EL (cell line): ENCODE measurements at places on chromosomes 7 and 10.

- DNase-seq, result peak; percentile 87
Measured at GRCh38 chr7:102933763-102934162, 21.0 kb downstream of the LRRC17 start.

DNA sequence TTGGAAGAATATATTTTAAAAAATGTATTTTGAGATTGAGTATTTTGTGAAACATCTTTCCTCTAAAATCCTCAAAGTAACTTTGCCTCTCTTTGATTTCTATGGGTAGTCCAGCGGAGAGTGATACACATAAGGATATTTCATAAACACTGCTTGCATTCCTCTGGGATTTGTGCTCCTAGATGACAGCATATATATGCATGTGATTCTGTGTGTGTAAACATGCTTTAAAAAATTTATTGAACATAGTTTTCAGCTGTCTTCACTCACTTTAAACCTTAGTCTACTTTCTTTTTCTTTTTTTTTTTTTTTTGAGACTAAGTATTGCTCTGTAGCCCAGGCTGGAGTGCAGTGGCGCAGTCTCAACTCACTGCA is 84.6 kb downstream of the KAT6B start:
- DNase-seq, result no peak

- DNase-seq, result peak; percentile 17
Measured at GRCh38 chr10:11705722-11706121, 36.5 kb upstream of the ECHDC3 start.

GRCh38 chr7:46454816-46455215 is 533.7 kb upstream of the IGFBP3 start:
- DNase-seq, result no peak

DNA sequence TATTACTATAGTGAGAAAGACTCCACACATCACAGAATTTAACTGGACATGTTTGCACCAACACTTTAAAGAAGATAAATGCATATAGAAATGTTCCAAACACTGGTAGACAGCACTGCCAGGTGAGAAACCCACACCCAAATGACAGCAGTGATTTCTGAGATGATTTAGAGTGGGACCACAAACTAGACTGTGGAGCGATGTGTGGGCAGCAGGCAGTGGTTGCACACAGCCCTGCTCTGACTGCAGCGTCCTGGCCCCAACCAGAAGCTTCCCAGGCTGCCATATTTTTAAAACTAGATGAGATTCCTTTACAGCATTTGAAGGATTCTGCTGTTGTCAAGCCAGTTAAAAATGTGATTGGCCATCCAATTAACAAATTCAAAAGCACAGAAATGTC is 47.7 kb upstream of the COMMD3 start:
- DNase-seq, result no peak

GRCh38 chr7:130112093-130112492 is 41.8 kb downstream of the KLHDC10 start:
- DNase-seq, result no peak

- DNase-seq, result no peak
Measured at GRCh38 chr7:4042402-4043045, 639.6 kb upstream of the FOXK1 start.

GRCh38 chr7:35707422-35707821 is 12.5 kb upstream of the HERPUD2 start:
- DNase-seq, result peak; percentile 65

DNA sequence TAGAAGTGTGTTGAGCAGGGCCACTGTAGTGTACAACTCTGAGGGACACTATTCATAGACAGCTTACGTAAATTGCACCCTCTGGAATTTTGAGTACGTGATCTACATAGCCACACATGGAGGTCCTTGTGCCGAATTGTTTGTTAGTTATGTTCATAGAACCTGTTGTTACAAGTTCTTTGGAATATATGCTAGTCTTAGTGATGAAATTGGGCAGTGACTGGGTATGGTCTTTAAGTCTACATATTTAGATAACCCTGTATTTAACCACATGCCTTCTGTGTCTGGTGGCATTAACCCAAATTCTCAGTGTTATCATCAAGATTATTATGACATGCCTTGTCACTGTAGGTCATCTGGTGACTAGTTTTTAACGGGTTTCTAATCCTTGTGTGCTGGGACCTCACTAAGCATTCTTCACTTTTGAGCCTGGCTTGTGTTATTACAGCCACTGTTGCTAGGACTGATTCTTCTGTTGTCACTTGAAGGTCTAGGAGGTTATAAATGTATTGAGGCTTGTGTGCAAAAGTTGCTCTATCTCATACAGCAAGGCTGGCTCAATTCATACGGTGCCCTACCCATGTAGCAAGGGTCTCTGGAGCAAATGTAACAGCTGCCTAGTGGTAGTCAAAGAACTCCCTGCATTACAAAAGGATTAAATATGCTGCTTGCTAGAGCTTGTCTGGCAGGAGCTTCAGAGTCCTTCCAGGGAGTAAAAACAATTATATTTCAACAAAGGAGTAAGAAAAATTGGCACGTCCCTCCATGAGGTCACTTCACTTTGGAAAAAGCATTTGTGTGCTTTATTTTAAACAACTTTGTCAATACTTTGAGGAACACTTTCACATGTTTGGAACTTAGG is 65.4 kb downstream of the CDK14 start:
- no peak for DNase-seq

DNA sequence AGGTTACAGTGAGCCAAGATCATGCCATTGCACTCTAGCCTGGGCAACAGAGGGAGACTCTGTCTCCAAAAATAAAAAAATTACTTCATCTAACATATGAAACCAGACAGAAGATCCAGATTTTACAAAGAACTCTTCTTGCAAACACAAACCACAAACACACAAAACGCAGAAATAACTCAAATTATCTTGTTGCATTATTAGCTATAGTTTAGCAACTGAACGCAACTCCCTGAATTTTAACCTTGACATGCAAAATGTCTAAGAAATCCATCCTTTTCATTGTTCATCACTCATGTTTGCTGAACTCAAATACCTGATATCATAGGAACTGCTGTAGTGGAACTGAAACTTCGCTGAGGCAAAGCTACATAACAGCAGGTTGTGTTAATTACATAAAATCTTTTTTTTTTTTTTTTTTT is 64.1 kb downstream of the MICU1 start:
- no peak for DNase-seq

GRCh38 chr10:8873310-8873709 is 818.8 kb downstream of the GATA3 start:
- no peak for DNase-seq

- peak; percentile 18 for DNase-seq
Measured at GRCh38 chr7:30470163-30470770, 8.3 kb downstream of the NOD1 start.

DNA sequence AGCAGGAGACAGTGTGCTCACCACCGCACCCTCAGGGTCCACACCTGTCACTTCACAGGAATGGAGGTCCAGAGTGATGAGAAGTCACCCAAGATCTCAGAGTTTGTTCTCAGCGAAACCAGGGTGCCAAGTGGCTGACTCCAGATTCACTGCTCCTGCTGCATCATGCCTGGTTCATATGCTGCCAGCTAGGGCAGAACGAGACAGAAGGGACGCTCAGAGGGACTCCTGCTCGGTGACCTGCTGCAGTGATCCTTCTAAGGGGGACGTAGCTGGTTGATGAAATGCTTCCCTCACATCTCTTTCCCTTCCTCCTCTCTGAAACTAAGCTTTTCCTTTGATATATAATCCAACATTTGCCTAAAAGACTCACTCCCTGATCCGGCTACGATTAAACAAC is 248.5 kb downstream of the SFMBT2 start:
- DNase-seq, result no peak

DNA sequence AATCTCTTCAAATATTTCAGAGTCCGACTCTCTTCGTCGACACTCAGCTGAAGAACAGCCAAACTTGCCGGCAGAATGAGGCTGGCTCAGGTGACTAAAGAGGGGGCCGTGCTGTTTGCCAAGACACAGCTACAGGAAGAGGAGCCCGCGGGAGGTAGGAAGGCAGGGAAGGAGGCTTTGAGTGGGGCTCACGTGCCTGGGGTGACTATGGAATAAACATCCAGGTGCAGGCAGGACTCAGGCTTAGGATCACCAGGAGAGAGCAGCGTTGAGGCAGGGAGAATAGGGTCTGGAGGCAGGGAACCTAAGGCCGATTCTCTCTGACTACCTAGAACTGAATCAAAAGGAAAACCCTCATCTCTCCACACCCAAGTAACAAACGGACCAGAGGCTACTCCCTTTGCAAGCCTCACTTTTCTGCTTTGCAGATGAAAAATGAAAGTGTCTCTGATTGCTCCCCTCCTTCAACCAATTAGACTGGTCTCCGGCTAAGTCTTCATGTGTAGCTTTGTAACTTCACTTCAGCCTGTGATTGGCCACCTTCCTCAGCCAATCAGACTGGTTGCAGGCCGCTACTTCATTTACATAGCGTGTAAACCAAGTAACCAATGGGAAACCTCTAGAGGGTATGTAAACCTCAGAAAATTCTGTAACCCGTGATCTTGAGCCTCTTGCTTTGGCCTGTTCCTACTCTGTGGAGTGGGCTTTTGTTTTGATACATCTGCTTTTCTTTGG is 19.7 kb upstream of the BNIP3 start:
- DNase-seq, result no peak
